Urothelium cell line (cell line): ENCODE measurements at places on chromosomes 6 and 20.
A peak's percentile ranks its signal among the peaks of the same experiment; 100 is the strongest.

DNA sequence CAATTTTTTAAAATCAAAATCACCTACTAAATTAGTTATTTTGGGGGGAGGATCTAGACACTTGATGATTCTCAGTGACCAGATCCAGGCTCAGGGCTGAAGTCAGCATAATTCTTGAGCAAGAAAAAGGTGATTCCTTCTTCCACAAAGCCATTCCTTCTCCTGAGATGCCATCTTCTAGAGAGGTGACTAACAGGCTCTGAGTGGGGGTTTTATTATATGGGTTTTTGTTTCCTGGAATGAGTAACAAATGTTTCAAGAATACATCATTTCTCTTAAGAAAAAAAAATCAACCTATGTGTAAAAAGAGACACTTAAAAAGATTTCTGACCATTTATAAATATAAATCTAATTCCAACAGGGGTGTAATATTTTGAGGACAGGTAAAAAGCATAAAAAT is 154.3 kb downstream of the NFATC2 start:
- peak; percentile 55 for DNase-seq

DNA sequence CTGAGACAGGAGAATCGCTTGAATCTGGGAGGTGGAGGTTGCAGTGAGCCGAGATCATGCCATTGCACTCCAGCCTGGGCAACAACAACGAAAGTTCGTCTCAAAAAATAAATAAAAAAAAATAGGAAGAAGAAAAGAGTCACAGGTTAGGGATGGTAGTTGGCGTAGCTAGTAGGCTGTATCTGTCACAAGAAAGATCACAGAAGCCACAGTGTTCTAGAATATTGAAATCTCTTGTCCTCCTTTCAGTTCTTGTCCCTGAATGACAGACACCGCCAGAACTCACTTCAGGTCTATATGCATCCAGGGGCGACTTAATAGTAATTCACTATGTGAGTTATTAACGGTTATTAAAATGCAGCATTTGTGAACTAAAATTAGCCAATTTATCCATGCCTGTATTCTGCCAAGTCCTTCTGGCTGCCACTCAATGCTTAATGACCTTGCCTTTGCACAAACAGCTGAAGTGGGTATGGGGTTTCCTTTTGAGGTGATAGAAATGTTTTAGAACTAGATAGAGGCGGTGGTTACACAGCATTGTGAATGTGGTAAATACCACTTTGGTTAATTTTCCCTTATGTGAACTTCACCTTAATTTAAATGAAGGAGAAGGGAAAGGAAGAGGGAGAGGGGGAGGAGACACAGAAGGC is 41.3 kb upstream of the ZMYND8 start:
- DNase-seq, result no peak

GRCh38 chr20:33713865-33714367 is 6.2 kb downstream of the PXMP4 start:
- DNase-seq, result no peak

GRCh38 chr6:45532721-45533210 is 155.0 kb upstream of the SUPT3H start:
- no peak for DNase-seq

DNA sequence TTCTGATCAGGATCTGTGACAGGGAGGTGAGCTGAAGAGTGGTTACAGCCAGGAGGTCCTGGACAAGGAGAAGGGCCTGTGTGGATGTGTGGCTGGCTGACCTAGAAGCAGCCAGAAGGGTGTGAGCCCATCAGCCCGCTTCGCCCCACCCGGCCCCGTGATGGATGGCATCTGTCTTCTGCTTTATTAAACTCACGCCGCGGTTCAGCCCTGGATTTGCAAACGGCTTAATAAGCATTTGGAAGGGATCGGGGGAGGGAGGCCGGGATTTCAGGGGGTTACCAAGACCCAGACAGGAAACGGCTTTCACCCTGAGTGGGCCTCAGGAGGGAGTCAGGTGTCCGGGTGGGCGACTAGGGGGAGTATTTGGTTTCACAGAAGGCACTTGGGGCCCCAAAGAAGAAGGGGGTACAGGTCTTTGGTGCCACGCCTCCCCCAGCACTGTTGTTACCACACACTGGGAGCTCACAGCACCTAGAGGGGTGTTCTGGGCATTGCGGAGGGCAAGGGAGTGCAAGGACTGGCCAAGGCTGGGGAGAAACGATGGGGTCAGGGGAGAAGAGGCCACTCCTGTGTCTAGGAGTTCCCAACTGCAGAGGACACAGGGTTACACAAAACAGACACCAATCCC is 53.8 kb upstream of the FOXP4 start:
- no peak for DNase-seq

GRCh38 chr20:22525069-22525820 is 59.1 kb downstream of the FOXA2 start:
- no peak for DNase-seq
